Right forelimb (tissue), 1 donor: ENCODE measurements at places on chromosomes 6 and 20.

DNA sequence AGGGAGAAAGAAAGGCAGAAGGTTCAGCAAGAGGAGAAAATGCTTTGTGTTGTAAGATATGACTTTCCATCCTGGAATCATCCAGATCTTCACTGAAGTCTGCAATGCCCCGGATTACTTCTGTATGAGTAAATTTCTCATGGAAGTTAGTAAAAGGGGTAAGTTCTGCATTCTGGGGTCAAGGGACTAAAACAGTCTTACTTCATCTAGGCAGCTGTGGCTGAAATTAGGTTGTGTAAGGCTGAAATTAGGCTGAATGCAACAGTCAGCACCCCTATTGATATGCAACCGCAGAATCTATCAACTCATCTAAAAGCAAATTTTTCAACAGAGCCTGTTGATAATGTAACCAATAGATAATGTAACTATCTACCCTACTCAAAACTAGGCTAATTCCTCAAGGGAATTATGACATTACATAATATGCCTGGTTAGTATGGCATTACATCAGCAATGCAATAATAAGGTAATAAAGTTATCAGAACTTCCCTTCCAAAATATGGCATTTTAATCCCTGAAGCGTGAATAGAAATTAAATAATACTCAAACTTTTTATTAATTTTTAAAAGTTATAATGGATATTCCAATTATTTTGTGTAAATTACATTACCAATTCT, 671.7 kb upstream of the CITED2 start:
- no peak for DNase-seq

DNA sequence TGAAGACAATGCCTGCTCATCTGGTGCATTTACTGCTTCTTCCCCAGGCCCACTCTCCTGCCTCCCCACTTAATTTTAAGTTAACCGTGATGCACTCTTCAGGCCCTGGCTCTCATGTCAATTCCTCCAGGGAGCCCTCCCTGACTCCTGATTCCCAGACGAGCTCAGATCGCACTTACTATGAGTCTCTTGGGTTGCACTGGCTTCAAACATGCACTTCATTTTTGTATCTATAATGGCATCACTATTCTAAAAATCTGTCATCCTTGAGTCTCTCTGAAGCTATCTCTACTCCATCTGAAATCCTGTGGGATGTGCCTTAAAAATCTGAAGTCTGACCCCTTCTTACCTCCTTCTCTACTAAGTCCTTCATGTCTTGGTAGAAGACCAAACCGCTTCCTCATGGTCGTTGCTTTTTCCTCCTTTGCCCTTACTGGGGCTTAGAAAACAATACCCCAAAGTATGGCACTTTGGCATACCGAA, 24.7 kb downstream of the COX4I2 start:
- DNase-seq, result no peak

- DNase-seq, result no peak
Observed at GRCh38 chr6:63732336-63732735, 96.7 kb downstream of the PHF3 start.

DNA sequence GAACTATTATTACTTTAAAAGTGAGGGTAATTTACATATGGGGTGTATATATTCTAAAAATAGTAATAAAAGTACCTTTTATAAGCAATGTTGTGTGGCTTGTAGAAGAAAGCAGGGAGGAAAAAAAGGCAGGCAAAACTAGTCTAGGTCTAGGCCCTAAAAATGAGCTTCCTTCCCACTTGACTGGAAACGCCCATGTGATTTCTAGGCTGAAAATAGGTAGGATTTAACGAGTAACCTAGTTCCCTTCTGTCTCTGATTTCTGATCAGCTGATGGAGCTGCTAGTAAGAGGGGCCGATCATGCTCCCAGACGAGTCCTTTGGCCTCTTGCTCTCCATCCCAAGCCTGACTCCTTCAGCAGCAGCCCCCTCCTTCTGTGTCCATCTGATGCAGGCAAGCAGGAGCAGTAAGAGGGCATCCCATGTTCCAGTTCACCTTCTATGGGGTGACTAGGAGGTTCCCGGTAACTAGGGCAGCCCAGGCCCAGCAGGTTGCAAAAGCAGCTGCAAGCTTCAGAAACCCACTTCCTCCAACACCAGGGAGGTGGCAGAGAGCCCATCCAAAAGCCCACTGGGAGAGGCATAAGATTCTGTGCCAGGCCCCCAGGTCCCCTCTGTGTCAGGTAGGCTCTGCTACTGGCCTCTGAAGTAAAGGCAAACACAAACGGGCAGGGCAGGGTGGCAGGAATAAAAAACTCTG, 24.4 kb downstream of the TBC1D20 start:
- DNase-seq, result no peak

DNA sequence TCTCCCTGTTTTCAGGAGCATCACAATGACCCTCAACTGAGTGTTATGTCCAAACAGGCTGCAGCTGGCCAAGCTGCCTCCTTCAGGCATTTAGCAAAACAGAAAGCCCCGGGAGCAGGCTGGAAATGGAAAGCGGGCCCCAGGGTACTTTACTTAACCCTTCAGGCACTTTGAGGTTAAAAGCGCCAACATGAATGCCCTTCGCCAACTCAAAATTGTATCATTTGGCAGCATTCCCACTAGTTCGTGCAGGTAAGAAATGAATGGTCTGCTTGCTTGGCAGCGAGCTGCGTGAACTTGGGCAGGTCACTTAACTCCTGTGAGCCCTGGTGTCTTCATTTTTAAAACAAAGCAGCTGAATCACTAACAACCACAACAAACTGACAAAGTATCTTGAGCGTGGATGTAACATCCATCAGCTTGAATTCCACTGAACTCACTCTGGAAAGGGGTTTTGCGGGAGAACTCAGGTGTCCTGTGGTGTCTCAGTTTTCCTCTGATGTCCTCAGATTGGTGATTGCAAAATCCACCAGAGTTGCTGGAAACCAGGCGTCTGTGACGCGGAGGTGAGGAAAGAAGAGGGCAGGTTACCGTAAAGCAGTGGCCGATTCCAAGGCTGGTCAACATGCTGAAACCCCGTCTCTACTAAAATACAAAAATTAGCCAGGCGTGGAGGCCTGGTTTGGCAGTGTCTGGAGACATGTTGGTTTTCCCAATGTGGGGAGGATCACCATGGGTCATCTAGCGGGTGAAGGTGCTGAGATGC, 118.8 kb upstream of the ZNF217 start:
- DNase-seq, result no peak
